ENCODE measurements at places on chromosomes 2 and 18.

GRCh38 chr2:239141021-239141760 is 259.6 kb downstream of the HDAC4 start:
- no peak for DNase-seq

- no peak for DNase-seq
Measured at GRCh38 chr2:215452725-215453124, 16.9 kb upstream of the FN1 start.

GRCh38 chr2:119025013-119025412 is 83.0 kb downstream of the MARCO start:
- no peak for DNase-seq

DNA sequence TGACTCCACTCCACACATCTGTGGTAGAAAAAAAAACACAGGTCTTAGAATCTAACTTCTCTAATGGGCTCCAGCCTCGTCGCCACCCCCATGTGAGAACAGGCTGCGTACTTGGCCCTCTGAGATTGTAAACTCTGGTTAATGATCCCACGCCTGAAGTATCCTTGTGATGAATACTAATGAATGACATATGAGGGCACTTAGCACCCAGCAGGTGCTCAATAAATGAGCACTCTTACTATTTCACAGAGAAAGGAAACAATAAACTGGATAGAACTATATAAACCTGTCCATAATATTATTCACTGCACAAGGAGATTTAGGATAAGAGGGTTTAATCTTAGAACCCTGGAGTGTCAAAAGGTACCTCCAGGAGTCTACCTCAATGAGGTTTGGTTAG is 310.1 kb upstream of the HNRNPA3 start:
- DNase-seq, result no peak

DNA sequence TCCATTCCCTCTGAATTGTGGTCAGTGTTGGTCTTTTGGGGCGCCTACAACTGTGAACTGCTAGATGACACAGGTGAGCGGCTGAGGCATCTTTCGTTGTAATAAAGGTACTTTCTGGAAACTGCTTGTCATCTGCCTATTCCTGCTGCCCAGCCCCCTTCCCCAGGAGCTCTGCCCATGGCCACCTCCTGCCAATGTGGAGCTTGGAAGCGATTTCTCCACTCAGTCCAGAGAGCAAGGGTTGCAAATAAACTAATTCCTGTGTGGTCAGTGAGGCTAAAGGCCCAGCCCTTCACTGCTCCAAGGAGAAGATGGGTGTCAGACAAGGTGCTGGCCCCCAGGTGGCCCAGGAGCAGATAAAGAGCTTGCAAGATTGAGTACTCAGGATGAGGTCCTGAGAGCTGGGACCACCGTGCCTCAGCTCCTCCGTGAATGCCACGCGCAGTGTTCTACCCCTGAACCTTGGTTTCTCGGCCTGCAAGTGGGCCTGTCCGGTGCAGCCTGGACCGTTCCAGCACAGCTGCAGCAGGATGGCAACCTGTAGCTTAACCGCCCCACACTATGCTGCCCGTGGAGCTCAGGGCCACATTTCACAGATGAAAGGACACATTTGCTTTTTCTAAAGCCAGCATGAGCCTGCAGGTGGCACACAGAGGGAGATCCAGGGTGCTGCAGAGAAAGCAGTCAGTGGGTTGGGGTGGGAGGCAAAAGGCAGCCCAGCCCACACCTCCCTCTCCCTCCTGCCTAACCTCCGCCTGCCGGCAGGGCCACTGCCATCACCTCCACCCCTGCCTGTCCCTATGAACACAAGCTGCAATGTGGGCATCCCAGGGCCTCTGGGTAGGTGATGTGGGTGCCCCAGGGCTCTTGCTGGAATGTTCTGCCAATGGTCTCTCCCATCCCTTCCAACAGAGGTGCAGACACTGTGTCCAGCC is 78.7 kb upstream of the OTOF start:
- DNase-seq, result no peak

DNA sequence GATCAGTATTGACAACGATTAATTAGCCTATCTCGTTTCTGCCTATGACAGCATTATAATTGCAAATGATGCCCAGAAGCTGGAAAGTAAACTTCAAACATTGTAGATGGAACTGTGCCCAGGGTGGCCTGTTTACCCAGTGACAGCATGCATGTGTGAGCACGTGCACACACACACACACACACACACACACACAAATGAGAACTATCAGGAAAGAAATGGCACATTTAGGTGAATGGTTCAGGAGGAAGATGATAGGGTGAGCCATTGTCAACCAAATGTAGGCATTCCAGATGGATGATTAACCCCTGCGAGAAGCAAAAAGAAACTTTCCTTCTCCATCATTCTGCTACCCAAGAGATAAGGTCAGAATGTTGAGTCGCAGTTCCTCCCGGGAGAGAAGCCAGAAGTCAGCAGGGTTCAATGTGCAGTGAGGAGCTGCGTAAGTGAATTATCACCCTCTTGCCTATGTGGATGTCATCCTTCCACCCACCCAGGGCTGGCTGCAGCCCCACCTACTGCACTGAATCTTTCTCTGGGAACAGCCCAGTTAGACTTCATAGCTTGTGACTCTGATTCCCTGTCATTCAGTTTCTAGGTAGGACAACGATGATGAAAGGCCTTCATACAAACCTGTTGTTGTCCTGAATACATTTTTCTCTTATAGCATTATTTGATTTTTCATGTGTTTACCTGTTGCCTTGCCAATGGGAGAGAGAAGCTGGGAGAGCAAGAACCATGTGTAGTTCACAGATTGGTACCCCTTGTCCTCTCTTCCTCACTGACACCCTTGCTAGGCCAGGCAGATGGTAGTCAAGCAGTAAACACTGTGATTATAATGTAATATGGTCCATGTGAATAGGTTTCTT is 3.5 kb upstream of the APOB start:
- no peak for DNase-seq

DNA sequence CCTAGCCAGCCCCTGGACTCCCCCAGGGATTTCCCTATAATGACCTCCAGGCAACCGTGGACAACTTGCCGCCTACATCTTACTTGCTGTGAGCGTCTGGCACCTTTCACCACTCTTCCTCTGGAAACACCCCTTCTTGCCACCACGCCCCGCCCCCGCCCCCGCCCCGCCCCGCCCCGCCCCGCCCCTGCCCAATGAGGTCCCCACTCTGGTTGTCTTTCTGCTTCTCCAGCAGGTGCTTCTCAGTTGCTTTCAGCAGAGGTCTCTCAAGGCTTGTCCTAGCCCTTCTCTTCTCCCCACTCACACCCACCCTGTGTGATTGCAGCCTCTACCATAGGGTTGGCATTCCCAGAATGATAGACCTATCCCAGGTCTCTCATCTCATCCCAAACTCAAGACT is 214.5 kb downstream of the EN1 start:
- DNase-seq, result no peak

Data from naive thymus-derived CD4-positive, alpha-beta T cell (primary cell).